ENCODE measurements at places on chromosomes 2 and 18.

DNA sequence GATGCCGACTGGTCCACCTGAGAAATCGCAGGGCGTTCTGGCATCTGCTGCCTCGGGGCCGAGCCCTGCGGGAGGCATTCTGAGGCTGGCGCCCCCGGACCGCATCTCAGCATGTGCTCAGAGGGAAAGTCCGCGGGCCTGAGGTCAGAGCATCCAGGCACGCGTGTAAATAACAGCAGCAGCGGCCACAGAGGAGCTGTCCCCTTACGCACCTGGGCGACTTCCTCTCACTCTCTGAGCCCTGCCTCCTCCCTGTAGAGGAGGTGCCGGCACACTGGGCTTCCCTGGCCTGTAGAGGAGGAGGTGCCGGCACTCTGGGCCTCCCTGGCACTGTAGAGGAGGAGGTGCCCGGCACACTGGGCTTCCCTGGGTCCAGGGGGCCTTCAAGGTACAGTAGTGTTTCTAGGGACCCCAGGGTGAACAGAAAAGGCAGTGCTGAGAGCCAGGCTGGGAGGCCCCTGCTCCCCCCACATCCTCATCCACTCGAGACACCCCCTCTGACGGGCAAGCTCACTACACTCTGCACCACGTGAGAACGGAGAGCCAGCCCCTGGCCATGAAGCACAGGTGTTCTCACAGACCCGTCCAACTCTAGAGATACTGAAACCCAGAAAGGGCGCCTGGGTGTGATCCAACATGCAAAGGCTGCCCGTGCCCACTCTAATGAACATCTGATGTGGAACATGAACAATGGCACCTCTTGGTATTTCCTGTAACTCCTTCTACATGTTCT, 263.5 kb downstream of the HDAC4 start:
- DNase-seq, result no peak

DNA sequence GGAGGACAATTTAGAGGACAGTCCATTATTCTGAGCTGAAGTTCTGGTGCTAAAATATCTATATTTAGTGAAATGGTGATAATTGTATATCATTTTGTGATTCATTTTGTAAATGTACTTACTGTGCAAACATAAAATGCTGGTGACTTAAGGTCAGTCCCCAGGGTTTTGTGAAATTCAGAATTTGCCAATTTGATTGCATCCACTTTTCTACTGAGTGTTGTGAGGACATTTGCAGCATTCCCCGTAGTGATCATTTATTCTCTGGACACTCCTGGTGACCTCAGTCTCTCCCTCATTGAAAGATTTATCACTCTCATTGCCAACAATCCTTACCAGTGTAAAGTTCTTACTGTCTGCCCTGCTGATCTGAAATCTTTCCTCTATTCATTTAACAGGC, 98.2 kb downstream of the SOCS6 start:
- no peak for DNase-seq

GRCh38 chr2:66058675-66059074, 376.2 kb upstream of the MEIS1 start:
- no peak for DNase-seq

DNA sequence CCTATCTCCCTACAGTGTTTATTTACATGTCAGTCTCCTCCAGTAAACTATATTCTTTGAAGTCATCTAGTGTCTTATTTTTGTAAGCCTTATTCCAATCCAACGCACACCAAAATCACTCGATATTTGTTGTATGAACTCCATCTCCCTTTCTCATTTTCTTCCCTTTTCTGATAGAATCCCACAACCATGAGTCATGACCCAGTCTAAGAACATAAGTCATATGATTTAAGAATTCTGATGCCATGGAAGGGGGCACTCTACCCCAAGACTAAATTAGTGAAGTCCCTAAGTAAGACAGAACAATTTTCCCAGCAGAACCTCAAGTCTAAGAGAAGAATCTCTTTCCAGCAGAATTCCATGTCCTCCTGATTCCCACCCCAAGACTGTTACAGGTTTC, 5.4 kb downstream of the CHMP3 start:
- DNase-seq, result no peak

DNA sequence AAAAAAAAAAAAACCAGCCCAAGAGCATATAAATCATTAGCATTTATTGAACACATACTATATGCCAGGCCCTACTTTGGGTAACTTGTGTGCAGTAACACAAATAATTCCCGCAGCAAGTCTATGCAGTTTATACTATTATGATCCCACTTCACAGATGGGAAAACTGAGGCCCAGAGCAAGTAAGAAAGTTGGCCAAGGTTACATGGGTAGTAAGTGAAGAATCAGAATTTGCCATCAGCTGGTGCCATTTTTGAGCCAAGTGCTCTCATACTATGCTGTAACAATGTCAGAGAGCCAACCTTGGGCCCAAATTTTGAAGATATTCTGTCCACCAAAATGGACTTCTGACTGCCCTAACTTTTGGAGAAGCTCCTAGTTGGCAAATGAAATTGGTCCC, 13.5 kb upstream of the PSD4 start:
- DNase-seq, result no peak

DNA sequence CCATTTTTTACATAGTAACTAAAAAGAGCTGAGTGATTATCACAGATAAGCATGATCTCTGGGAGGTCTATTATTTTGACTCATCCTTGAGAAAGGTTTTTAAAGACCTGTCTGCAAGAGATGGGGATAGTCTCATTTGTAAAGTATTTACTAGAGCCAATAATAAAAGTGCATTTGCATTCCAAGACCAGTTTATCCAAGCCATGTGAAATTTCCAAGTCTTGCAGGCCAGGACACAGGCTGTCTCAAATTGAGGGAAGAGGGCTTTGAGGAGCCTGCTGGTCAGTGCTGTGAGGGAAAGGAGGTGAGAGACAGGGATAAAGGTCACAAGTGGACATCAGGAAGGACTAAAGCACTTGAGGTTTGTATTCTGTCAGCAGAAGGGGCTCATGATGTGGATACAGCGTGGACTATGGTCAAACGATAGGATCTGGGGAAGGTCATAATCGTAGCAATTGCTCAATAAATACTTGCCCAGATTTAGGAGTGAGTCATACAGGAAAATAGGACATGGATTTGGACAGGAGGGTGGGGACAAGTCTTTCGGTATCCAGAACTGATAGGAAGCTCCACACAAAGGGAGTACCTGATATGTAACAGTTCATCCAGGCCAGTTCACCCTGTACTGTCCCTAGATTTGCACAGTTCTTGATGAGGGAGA, 6.6 kb upstream of the CDH2 start:
- DNase-seq, result no peak

GRCh38 chr2:41602341-41602740, 445.5 kb upstream of the PKDCC start:
- DNase-seq, result no peak

Measured in NCI-H748 treated with DMSO at 0.1 percent for 48 hours (cell line).